ENCODE measurements at places on chromosomes 2 and 18. TPM values are rescaled to one million over a fixed set of nuclear protein-coding genes. Genes with fewer than 3 reads are reported as not detected.

The SNED1 gene
- total RNA-seq, result 0.79 TPM

The CASP8 gene
- total RNA-seq, result 35.6 TPM

The CYP26B1 gene
- total RNA-seq, result 12.8 TPM

The LRRTM4 gene
- not detected for total RNA-seq

The FHL2 gene
- total RNA-seq, result 64.2 TPM

The CD207 gene
- not detected for total RNA-seq

The M1AP gene
- total RNA-seq, result not detected

The SIX2 gene
- total RNA-seq, result 0.43 TPM

The SNTG2 gene
- total RNA-seq, result not detected

The FANCL gene
- 26.9 TPM for total RNA-seq

The HRH4 gene
- total RNA-seq, result not detected

The KCNJ3 gene
- not detected for total RNA-seq

The LONRF2 gene
- 3.5 TPM for total RNA-seq
